ENCODE measurements at places on chromosomes 11 and 22. TPM values are rescaled to one million over a fixed set of nuclear protein-coding genes. Genes with fewer than 3 reads are reported as not detected.

Gene DAGLA
- 2.7 TPM for polyA plus RNA-seq

Gene DRD2
- 0.10 TPM for polyA plus RNA-seq

Gene CASP4
- 13.6 TPM for polyA plus RNA-seq

GRCh38 chr11:82871646-82872045, 28.6 kb downstream of the PRCP start:
- H3K4me1 ChIP-seq = 0 out of 2 replicates have a peak, but pooled peaks cover 4% of the 10 kb centered on the region
- no peaks in the 10 kb centered on the region for H3K27me3 ChIP-seq
- no peak overlapping the region for H3K27ac ChIP-seq
- DNase-seq = no peak
- no peaks in the 10 kb centered on the region for H3K36me3 ChIP-seq
- no peak overlapping the region for H3K4me3 ChIP-seq

GRCh38 chr11:3091846-3092602, 34.8 kb upstream of the CARS1 start:
- H3K36me3 ChIP-seq = peaks cover 2% of the 10 kb centered on the region
- H3K4me3 ChIP-seq = no peak overlapping the region
- peaks cover 9% of the 10 kb centered on the region for H3K4me1 ChIP-seq
- no peaks in the 10 kb centered on the region for H3K27me3 ChIP-seq

Gene ANO1
- polyA plus RNA-seq = not detected

DNA sequence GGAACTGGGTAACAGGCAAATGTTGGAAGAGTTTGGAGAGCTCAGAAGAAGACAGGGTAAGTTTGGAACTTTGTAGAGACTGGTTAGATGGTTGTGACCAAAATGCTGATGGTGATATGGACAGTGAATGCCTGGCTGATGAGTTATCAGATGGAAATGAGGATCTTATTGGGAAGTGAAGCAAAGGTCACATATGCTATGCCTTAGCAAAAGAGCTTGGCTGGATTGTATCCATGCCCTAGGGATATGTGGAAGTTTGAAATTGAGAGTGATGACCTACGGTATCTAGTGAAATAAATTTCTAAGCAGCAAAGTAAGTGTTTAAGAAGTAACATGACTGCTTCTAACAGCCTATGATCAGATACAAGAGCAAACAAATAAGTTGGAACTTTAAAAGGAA, 17.8 kb downstream of the BBOX1 start:
- no peaks in the 10 kb centered on the region for H3K36me3 ChIP-seq
- no peak overlapping the region for H3K4me3 ChIP-seq
- H3K27me3 ChIP-seq = no peaks in the 10 kb centered on the region
- DNase-seq = no peak
- H3K27ac ChIP-seq = no peak overlapping the region

GRCh38 chr11:62044639-62045121, 77.2 kb upstream of the FTH1 start:
- no peaks in the 10 kb centered on the region for H3K27me3 ChIP-seq
- H3K4me3 ChIP-seq = no peak overlapping the region
- no peak overlapping the region for H3K27ac ChIP-seq
- DNase-seq = no peak
- H3K36me3 ChIP-seq = no peaks in the 10 kb centered on the region
- H3K4me1 ChIP-seq = no peaks in the 10 kb centered on the region

Gene CRYBB1
- 0.05 TPM for polyA plus RNA-seq

Gene YPEL1
- polyA plus RNA-seq = 2.4 TPM

GRCh38 chr11:35962369-35963138, 18.7 kb downstream of the LDLRAD3 start:
- H3K4me3 ChIP-seq = no peak overlapping the region
- no peaks in the 10 kb centered on the region for H3K36me3 ChIP-seq
- peaks cover 21% of the 10 kb centered on the region for H3K4me1 ChIP-seq
- DNase-seq = no peak

GRCh38 chr22:38315823-38316363, 1.3 kb downstream of the CSNK1E start:
- peaks cover 29% of the 10 kb centered on the region for H3K4me1 ChIP-seq
- no peaks in the 10 kb centered on the region for H3K36me3 ChIP-seq
- DNase-seq = no peak

DNA sequence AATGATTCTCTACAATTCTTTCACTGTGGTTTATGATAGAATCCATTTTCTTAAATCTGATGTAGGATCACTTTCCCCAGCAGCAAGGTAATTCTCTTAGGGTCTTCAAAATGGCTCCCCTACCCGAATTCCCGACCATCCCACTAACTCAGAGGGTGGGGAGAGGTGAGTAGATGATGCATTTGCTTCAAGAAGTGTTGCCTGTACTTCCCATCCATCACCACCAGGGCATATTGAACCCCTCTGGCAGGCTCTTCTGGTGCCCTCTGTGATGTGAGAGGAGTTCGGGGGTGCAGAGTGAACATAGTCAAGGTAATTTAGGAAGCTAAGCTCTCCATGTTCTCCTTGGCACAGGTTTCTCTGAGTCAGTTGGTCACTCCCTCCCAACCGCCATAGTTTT, 52.3 kb downstream of the ZNRF3 start:
- H3K27me3 ChIP-seq = no peaks in the 10 kb centered on the region
- no peak overlapping the region for H3K4me3 ChIP-seq
- H3K36me3 ChIP-seq = no peaks in the 10 kb centered on the region

Gene DRICH1
- polyA plus RNA-seq = 0.41 TPM

DNA sequence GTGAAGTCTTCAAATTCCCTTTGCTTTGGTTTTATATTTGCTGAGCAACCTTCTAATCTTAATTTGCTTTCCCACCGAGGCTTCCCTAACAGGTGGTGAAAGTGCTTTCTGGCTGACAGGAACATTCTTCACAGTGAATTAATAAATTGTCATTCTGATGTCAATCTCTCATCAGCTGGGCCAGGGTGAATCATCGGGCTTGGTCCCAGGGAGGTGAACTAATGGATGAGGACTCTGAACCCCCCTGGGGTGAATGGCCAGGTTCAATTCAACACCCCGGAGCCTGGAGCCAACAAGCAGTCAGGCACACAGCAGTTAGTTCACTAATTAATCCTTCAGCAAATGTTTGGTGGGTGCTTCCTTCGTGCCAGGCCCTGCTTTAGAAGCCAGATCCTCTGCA, 155.4 kb upstream of the PDGFD start:
- H3K27ac ChIP-seq = no peak overlapping the region
- no peaks in the 10 kb centered on the region for H3K27me3 ChIP-seq
- no peak for DNase-seq
- no peak overlapping the region for H3K4me3 ChIP-seq
- no peaks in the 10 kb centered on the region for H3K4me1 ChIP-seq

Gene EED
- polyA plus RNA-seq = 14.2 TPM

- H3K36me3 ChIP-seq = peaks cover 17% of the 10 kb centered on the region
- peak; percentile 54 for DNase-seq
- no peak overlapping the region for H3K4me3 ChIP-seq
- peak overlapping the region; percentile 53 for H3K27ac ChIP-seq
- H3K27me3 ChIP-seq = no peaks in the 10 kb centered on the region
Observed at GRCh38 chr11:78230161-78230877, 41.6 kb downstream of the USP35 start.

DNA sequence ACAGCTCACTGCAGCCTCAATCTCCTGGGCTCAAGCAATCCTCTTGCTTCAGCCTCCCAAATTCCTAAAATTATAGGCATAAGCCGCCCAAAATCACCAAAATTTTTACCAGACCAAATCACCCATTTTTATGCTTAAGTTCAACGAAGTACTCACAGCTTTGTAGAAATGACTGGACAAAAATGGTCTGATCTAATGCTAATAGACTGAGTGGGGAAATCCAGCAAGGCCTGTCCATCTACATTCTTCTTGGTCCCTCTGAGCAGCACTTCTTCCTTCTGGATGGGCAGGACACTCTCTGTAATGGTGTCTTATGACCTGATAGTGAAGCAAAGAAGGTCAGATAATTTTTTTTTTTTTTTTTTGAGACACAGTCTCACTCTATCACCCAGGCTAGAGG, 18.7 kb upstream of the OR6X1 start:
- H3K27me3 ChIP-seq = no peaks in the 10 kb centered on the region
- H3K4me1 ChIP-seq = no peaks in the 10 kb centered on the region
- no peaks in the 10 kb centered on the region for H3K36me3 ChIP-seq
- no peak overlapping the region for H3K27ac ChIP-seq
- H3K4me3 ChIP-seq = no peak overlapping the region

- no peak for DNase-seq
- peak overlapping the region; percentile 24 for H3K4me3 ChIP-seq
- H3K27me3 ChIP-seq = no peaks in the 10 kb centered on the region
- H3K36me3 ChIP-seq = no peaks in the 10 kb centered on the region
Observed at GRCh38 chr11:126992065-126992803, 8.3 kb downstream of the KIRREL3 start.

Gene RAG2
- 0.34 TPM for polyA plus RNA-seq

DNA sequence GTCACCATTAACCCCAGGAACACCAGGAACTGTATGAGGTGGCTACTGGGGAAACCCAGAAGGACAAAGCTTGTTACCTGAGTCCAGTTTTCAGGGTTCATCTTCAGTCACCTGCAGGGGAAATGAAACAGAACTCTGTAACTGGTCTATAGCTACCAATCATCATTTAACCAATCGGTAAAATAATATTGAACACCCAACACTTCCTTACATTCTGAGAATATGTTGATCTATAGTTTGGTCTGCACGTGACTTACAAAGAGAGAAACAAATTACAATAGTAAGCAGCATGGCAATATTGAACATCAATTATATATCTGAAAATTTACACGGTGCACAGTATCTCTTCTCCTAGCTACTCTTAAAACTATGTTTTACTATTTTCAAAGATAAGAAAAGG, at the start of gene OR6T1:
OR6T1 (minus strand) TSS at position 101 of the 400 bp plus-strand sequence; CDS start at position 101, 0 bp downstream.
- no peak within 1 kb of the TSS for H3K4me3 ChIP-seq
- H3K36me3 ChIP-seq = no peaks in the 10 kb centered on the region
- no peak for DNase-seq
- no peak within 1 kb of the TSS for H3K27ac ChIP-seq
- no peaks in the 10 kb centered on the region for H3K27me3 ChIP-seq

GRCh38 chr11:20031155-20032001, 128.9 kb downstream of the DBX1 start:
- H3K27me3 ChIP-seq = no peaks in the 10 kb centered on the region
- H3K27ac ChIP-seq = peak overlapping the region; percentile 91
- DNase-seq = no peak
- H3K4me1 ChIP-seq = peaks cover 26% of the 10 kb centered on the region
- no peak overlapping the region for H3K4me3 ChIP-seq

DNA sequence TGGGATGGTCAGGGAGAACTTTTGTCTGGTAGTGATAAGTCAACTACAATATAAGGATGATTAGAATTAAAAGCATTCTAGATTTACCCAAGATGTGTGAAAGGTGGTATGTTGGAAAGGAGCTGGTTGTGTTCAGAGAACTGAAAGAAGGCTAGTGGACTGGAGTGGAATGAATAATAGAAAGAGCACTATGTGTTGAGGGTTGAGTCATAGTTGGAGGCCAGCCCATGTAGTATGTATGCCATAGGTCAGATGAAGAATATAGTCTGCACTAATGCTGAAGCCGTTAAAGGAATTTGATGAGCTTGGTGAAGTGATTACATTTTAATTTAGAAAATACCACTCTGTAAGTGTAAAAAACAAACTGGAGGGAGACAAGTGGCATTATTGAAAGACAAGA, 514.1 kb downstream of the CNTN5 start:
- no peaks in the 10 kb centered on the region for H3K4me1 ChIP-seq
- H3K36me3 ChIP-seq = no peaks in the 10 kb centered on the region
- no peak overlapping the region for H3K4me3 ChIP-seq
- H3K27ac ChIP-seq = no peak overlapping the region
- no peaks in the 10 kb centered on the region for H3K27me3 ChIP-seq

GRCh38 chr22:47205081-47205491, 442.6 kb downstream of the TBC1D22A start:
- no peaks in the 10 kb centered on the region for H3K27me3 ChIP-seq
- no peaks in the 10 kb centered on the region for H3K4me1 ChIP-seq
- H3K27ac ChIP-seq = no peak overlapping the region
- H3K4me3 ChIP-seq = no peak overlapping the region
- H3K36me3 ChIP-seq = no peaks in the 10 kb centered on the region

GRCh38 chr22:36085476-36086169, 57.0 kb upstream of the RBFOX2 start:
- H3K36me3 ChIP-seq = no peaks in the 10 kb centered on the region
- H3K4me3 ChIP-seq = no peak overlapping the region
- H3K27ac ChIP-seq = no peak overlapping the region
- H3K4me1 ChIP-seq = 0 out of 2 replicates have a peak, but pooled peaks cover 3% of the 10 kb centered on the region
- no peaks in the 10 kb centered on the region for H3K27me3 ChIP-seq

Gene SLC25A1
- 44.7 TPM for polyA plus RNA-seq

Gene OR5J2
- polyA plus RNA-seq = not detected

Gene BATF2
- 0.28 TPM for polyA plus RNA-seq

GRCh38 chr11:131924001-131924400, 553.6 kb downstream of the NTM start:
- H3K4me1 ChIP-seq = no peaks in the 10 kb centered on the region
- DNase-seq = no peak

Gene MUC2
- polyA plus RNA-seq = not detected

- H3K4me1 ChIP-seq = peaks cover 6% of the 10 kb centered on the region
- no peak overlapping the region for H3K27ac ChIP-seq
- no peak overlapping the region for H3K4me3 ChIP-seq
- DNase-seq = no peak
- H3K36me3 ChIP-seq = no peaks in the 10 kb centered on the region
- H3K27me3 ChIP-seq = no peaks in the 10 kb centered on the region
Observed at GRCh38 chr11:64987998-64988854, 8.5 kb downstream of the BATF2 start.

- no peak for DNase-seq
- H3K27me3 ChIP-seq = no peaks in the 10 kb centered on the region
- H3K4me3 ChIP-seq = no peak overlapping the region
- no peak overlapping the region for H3K27ac ChIP-seq
- no peaks in the 10 kb centered on the region for H3K36me3 ChIP-seq
- H3K4me1 ChIP-seq = peaks cover 9% of the 10 kb centered on the region
Observed at GRCh38 chr11:44753961-44754645, 27.3 kb downstream of the TSPAN18 start.

DNA sequence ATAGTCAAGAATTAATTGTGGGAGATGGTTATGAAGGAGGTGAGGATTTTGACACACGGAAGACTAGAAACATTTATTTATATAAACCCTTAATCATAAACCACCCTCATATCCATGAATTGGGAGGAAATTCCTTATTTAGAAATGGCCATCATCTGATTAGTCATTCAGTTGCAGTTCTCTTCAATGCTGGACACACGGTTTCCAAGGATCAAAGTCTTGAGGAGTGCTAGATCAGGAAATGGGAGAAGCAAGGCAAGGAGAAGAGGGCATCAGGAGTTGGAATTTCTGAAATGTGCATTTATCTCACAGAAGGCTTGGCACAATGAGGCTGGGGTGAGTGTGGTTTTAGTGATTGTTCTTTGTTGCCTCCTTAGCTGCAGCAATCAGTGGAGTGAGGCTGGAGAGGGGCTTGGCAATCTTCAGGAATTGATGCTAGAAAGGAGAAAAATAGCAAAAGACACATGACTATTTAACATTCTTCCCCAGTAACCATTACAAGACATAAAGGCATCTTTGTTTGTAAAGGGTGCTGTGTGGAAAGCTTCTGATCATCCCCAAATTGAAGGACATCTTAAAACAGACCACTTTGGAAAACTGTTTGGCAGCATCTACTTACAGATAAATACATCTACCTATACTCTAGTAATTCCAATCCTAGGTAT, 21.6 kb upstream of the GDPD4 start:
- H3K36me3 ChIP-seq = no peaks in the 10 kb centered on the region
- no peaks in the 10 kb centered on the region for H3K4me1 ChIP-seq
- no peak overlapping the region for H3K4me3 ChIP-seq
- H3K27ac ChIP-seq = no peak overlapping the region
- H3K27me3 ChIP-seq = no peaks in the 10 kb centered on the region
- DNase-seq = no peak

All from SK-N-SH (cell line).